Heart left ventricle (tissue), 16 donors: ENCODE measurements at places on chromosomes 12 and 14. TPM values are rescaled to one million over a fixed set of nuclear protein-coding genes. Genes with fewer than 3 reads are reported as not detected.

TMEM19 gene
- 28.8 TPM for total RNA-seq

DNA sequence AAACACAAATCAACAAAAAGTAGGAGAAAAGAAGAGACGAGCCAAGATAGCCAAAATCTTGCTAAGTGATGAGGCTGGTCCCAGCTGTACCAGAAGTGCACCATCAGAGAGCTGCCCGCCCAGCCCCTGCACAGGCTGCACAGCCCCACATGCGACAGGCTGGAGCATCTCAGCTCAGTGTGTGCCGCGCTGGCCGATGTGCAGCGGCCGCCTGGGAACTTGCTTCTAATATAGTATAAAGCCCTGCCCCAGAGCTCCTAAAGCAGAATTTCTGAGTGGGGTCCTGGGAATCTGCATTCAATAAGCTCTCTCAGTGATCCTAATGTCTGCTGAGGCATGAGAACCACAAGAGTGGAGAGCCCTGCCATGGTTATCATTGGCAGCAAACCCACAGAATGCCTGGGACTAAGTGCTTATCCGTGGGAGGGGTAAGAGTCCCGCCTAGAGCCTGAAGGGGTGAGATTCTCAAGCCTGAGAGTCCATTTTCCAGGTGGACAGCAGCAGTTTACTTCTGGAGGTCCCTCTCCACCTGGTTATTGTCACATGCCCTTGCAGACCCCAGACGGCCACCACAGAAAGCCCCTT lies 171.6 kb downstream of the DPF3 start:
- no peak for DNase-seq

- no peak for DNase-seq
Observed at GRCh38 chr14:75155169-75155568, 21.2 kb downstream of the TMED10 start.

DNA sequence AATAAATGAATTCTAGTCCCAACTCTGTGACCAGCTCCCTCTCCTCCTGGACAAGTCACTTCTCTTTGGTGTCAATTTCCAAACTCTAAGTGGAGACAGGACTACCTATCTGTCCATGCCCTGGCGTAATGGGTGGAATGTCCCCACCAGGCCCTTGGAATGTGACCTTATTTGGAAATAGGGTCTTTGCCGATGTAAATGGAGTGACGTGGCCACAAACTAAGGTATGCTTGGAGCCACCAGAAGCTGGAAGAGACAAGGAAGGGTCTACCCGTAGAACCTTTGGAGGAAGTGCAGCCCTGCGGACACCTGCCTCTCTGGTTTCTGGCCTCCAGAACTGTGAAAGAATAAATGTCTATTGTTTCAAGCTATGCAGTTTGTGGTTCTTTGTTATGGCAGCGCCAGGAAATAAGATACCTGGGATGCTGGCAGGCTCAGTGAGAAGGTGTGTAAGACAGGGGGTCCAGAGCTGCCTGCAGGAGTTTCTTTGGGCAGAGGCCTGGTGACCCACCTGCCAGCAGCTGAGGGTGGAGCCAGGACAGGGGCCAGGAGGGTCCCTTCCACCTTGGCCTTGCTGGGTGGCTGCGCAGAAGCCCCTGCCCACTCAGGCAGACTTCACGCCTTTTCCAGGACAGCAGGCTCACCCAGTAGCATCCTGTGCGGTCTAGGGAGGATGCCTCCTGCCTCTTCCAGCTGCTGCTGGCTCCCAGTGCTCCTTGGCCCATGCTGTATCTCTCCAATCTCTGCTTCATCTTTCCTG lies 45.8 kb downstream of the ARL6IP4 start:
- DNase-seq, result peak; percentile 4
